Effector CD8-positive, alpha-beta T cell (primary cell): ENCODE measurements at places on chromosomes 7 and 10.
A peak's percentile ranks its signal among the peaks of the same experiment; 100 is the strongest.

DNA sequence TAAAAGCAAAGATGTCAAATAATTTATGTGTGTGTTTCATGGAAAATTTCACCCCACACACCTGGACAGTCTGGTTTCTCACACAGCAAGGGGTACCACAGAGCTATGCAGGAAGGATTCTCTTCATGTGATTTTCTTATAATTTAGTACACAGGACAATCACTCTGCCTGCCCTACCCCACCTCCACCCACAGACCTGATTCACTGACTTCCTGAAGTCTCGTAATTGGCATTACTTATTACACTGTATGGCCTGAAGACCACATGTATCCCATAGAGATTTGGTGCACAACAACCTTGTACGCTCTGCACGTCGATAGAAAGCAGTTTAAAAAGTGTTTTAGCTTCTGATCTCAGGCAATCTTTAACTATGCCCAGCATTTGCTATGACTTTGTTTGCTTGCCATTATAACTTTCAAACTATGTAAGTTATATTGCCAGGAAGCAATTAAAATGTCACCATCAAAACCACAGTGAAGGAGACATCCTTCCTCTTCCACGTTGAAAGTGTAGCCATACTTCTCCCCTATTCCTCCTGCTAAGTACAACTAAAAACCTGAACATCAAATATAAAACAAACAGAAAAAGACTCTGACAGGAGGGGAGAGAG, 279.4 kb upstream of the IMMP2L start:
- DNase-seq, result no peak

GRCh38 chr10:111316722-111317212, 239.9 kb downstream of the ADRA2A start:
- no peak for DNase-seq

GRCh38 chr10:77103213-77103612, 534.4 kb downstream of the KCNMA1 start:
- DNase-seq, result no peak

- peak; percentile 13 for DNase-seq
Observed at GRCh38 chr10:11403116-11403515, 208.3 kb downstream of the USP6NL start.

- DNase-seq, result no peak
Observed at GRCh38 chr7:129147731-129148130, 3.2 kb downstream of the TSPAN33 start.

GRCh38 chr10:29304264-29304994, 15.6 kb downstream of the LYZL1 start:
- DNase-seq, result no peak

DNA sequence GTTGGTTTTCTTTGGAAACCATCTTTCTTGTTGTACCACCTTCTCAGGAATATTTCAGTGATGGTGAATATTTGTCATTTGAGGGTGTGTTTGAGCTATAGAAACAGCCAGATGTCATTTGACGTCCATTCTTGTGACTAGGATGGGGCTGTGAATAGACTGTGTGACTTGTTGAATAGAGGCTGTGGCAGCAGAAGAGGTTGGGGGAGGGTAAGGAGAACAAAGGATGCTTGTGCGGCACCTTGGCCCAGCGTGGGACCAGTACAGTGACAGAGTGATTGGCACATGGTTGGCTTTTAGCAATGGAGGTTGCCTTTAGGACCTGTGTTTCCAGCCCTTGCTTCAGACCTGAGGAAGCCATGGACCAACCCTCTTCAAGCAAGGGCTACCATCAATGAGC, 11.3 kb downstream of the DMBT1 start:
- no peak for DNase-seq

DNA sequence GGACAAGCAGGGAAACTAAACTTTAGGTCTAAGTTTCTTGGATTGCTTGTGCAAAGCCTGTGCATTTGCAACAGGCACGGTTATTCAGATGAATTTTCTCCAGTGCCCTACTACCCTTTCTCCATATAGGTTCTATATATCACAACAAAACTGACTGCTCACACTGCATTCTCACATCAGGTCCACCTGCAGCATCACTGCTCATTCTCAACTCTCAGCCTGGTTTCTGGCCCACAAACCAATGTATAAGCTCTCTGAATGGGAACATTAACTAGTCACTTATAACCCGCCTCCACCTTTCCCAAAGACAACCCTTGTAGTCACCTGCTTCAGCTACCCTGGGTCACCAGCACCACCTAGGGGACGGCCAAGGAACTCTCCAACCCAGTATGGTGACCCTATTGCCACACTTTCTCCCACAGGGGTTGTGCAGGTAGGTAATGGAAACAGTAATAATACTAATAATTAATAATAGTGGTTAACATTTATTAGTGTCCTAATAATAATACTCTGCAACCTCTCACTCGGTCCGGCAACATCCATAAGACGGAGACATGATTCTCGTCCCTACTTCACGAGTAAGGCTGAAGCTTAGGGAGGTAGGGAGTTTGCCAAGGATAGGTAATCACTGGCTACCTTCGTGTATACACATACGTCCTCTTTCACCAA, 97.3 kb downstream of the CLEC2L start:
- peak; percentile 18 for DNase-seq

DNA sequence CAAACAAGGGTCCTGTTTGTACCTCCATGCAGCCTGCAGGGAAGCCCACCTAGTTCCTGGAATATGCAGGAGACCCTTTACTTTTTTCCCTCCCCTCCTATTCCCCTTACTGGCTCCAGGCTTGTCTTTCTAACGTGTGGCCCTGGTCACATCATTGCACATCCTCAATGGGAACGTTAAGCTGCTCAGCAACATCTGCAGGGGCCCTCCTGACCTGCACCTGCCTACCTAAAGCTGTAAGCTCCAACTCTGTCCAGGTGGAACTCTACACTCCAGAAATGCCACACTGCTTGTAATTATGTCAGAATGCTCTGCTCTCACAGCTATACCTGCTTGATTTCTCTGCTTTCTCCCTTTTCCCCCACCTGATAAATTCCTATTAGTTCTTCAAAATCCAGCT, 72.1 kb downstream of the ARMC3 start:
- no peak for DNase-seq

- no peak for DNase-seq
Observed at GRCh38 chr7:38736138-38736537, 105.0 kb upstream of the AMPH start.
